CD4-positive, alpha-beta T cell treated with Interleukin-1 beta for 1 hour (primary cell): ENCODE measurements at places on chromosomes 11 and 22.

DNA sequence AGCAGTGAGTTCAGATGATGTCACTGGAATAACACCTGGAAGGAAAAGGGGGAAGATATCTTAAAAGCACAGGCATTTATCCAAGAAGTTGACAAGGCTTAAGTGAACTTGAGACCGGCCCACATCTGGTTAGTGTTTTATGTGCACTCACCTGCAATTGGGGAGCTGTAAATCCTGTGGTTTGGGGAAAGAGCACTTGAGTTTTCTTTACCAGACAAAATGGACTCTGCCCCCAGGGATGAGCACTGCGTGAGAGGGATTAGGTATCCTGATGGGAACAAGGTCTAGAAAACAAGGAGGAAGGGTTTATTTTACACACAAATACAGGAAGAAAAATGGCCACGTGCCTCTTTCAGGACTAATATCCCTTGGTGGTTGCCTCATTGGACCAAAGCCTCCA is 15.2 kb downstream of the E2F8 start:
- DNase-seq, result no peak

DNA sequence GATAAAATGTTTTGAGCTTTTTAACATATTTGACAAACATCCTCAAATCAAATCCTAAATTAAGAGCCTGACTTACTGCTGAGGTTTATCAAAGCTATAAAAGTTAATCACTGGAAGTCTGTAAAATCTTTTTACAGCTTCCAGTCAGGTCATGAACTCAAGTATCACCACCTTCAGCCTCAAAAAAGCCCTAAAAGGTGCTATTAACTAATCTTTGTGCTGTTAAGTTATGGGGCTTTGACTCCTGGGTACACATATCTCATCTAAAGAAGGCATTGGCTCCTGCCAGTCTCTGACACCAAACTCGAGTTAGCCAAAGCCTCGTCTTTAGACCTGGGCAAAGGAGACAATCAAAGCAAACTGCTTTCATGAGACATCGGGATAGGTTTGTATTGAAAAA is 34.0 kb upstream of the CBX6 start:
- no peak for DNase-seq

GRCh38 chr11:3111919-3112690 is 53.0 kb downstream of the OSBPL5 start:
- DNase-seq, result no peak

GRCh38 chr11:1260023-1260501 is 37.2 kb downstream of the MUC5B start:
- peak; percentile 45 for DNase-seq

DNA sequence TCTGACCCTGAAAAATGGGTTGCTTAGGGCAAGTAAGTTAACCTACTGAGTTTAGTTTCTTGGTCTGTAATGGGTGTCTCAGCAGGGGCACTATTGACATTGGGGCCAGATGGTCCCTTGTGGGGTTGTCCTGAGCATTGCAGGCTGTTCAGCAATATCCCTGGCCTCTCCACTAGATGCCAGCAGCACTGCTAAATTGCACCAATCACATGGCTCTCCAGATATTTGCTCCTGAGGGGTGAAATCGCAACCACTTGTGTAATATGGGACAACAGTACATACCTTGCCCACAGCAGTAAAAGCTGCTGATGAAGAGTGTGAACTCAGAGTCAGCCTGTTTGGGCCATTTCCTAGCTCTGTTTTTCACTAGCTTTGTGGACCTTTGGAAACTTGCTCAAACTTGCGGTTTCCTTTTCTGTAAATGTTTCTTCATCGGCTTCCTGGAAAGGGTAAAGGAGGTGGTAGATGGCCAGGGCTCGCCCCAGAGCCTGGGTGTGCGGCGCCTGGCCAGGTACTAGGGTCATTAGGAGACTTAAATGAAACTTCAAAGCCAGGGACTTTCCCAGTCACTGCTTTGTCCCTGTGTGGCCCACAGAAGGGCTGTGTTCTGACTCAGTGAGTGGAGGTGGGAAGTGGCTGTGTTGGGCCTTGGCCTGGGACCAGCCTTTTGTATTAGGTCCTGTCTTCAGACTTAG is 13.0 kb downstream of the NCF4 start:
- DNase-seq, result peak; percentile 32

DNA sequence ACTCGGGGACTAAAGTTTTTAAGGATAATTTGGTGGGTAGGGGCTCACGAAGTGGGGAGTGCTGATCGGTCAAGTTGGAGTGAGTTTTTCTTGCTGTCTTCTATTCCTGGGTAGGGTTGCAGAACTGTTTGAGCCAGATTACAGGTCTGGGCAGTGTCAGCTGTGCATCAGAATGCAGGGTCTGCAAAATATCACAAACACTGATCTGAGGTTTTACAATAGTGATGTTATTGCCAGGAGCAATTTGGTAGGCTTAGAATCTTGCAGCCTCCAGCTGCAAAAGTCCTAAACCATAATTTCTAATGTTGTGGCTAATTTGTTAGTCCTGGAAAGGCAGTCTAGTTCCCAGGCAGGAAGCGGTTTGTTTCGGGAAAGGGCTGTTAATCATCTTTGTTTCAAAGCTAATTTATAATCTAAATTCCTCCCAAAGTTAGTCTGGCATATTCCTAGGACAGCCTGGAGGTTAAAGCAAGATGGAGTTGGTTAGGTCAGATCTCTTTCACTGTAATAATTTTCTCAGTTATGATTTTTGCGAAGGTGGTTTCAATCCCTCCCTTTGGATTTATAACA is 39.7 kb upstream of the CALCA start:
- DNase-seq, result no peak

GRCh38 chr11:45502226-45502545 is 163.2 kb downstream of the CHST1 start:
- DNase-seq, result no peak

DNA sequence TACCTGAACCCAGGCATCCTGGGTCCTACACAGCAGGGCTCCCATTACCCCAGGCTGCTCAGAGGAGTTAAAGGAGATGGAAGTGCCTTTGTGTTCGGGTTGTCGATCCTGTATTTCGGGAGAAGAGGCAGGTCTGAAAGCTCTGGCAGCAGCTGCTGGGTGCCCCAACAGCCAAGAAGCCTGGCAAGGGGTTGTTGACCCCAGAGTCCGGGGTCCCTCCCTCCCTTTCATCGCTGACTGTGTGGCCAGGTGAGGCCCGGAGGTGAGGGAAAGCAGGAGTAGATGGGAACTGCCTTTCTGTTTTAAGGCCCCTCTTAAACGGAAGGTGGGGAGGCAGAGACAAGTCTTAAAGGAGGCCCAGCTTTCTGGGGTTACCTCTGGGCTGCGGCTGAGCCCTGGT is 106.0 kb upstream of the SYT13 start:
- DNase-seq, result no peak

GRCh38 chr11:612201-612960 is 3.4 kb downstream of the IRF7 start:
- DNase-seq, result no peak

GRCh38 chr11:113722221-113722620 is 16.1 kb upstream of the TMPRSS5 start:
- no peak for DNase-seq

- DNase-seq, result no peak
These were observed 302.8 kb downstream of the FAT3 start for GRCh38 chr11:92527467-92527866.

DNA sequence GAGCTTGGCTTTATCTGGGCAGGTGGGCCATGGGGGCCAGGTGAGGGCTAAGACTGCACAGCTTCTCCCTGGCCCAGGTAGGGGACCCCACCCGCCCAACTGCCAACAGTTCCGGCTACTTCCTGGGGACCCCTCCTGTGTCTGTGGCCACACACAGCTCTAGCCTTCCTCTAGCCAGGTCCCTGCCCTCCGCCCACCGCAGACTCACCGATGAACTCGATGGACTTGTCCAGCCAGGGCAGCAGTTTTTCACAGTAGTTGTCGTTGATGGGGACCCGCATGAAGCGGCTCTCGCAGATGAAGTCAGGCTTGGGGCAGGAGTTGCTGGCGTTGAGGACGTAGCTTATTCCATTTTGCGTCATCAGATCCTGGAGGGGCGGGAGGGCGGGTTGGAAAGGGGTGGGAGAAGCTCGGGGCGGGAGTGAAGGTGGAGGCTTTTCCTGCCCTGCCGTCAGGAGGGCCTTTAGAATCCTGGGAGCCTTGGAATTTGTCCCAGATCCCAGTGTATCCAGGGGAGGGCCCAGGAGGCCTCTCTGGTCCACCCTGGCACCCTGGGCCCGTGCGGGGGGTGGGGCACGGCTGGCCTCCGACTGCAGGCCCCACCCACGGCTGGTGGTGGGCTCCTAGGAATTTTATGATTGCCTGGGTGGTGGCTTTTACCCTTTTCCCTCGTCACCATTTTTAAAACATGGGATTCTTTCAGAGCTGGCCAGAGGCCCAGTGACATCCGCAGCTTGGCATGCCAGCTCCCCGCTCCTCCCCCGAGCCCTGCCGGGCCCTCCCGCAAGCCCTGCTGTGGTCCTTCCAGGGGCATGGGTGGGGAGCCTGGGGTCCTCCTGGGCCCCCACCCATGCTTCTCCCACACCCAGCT is 13.9 kb downstream of the DUSP8 start:
- no peak for DNase-seq

DNA sequence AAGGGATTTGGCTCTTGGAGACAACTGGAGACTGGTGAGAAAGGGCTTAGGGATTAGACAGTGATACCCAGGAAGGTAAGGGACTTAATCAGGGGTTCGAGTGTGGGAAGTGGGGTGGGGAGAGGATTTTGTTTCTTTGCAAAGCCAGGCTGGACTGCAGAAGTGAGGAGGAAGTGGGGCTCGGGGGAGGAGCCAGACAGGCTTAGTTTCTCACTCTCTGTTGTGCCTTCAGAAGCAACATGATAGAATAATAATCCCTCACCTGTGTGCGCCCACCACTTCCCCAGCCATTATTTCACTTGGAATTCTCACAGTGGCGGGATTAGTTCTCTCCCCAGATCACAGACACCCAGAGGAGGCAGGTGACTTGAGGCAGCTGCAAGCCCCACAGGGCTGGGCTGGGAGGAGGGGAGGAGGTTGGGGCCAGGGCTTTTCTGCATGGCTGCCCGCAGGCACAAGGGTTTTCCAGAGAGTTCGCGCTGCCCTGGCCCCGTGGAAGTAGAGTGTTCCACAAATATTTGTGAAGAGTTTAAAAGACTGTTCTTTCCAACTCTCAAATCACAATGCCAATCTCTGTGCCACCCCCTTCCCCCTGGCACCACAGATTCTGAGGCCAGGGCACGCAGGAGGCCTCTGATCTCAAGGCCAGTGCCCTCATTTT is 4.0 kb upstream of the SEC14L2 start:
- DNase-seq, result no peak

- no peak for DNase-seq
These were observed 1.4 kb downstream of the RCE1 start for GRCh38 chr11:66844496-66845142.

DNA sequence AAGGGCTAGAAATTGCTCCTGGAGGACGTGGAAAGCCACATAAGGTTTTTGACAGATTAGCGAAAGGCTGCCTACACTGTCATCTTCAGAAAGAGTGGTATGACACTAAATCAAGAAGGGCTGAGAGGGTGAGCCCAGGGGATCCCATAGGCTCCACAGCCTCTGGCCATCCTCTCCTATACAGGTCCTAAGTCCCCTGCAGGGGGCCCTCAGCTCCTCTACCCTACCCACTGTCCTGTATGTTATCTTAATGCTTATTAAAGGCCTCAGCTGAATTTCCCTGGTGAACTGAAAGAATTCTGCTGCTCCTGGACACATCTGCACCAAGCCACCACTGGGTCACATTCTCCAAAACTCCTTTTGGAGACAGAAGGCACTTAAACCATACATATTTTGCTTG is 7.9 kb downstream of the KLHL22 start:
- DNase-seq, result no peak

- DNase-seq, result no peak
These were observed 20.0 kb downstream of the CALCB start for GRCh38 chr11:15093432-15093831.

DNA sequence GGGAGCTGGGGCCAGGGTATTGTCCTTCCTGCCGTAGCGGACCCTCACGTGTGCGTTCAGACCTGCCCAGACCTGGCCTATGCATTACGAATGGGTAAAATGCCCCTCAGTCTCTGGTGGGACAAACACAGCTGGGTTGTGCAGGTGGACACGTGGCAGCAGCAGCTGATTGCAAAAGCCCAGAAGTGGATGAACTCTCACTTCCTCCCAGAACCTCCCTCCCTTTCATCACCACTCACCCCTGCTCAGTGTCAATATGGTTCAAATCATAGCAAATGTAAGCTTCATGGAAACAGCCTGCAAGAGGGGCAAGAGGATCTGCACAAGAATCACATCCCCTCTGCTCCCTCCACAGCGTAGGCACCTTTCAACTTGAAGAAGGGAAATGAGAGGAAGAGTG is 352.1 kb downstream of the OPCML start:
- DNase-seq, result no peak

DNA sequence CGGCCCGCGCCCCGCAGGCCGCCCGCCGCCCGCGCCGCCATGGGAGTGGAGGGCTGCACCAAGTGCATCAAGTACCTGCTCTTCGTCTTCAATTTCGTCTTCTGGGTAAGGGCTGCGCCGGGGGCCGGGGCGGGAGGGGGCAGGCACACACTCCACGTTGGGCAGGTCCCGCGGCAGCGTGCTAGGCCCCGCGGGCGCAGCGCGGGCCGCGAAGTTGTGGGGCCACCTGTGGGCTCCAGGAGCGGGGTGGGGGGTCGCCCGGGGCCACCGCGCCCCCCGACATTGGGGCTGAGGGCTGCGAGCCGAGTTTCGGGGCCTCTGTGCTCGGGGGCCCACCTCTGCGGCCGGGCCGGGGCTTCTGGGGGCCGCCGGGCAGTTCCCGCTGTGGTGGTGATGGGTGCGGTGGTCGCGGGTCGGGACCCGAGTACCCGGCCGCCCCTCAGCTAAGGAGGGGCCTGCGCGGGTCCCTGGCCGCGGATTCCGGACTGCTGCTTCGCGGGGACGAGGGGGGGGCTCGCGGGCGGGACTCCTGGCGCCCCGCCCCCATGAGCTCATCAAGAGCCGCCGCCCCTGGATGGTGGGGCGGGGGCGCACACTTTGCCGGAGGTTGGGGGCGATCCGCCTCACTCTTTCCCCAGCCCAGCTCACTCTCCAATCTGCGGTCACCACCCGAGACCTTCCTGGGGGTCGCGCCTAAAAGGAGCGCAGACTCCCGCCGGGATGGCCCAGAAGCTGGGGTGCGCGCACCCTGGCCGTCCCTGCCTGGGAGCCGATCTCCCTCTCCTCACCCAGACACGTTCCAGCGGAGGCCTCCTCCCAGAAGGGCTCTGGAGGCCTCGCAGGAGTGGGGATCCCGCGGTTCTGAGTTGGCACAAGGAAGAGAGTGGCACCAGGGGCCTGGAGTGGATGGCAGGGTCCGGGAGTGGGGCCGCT is 667 bp downstream of the CD81 start:
- peak; percentile 56 for DNase-seq

DNA sequence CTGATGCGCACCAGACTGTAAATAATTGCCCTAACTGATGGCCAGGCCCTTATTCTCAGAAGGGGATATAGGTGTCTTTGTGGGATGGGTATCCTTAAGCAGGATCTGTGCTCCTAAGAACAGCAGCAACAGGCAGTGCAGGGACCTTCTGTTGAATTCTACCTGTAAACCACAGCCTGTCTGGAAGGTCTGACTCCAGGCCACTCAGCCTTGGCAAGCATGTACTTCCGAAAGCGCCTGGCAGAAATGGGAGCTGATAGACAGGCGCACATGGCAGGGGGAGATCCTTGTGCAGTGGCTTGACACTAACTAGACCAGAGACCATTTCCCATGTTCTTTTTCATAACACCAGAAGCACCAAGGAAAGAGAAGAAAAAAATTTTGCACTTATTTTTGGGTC is 59.0 kb downstream of the C22orf31 start:
- DNase-seq, result no peak
